Osteocyte (in vitro differentiated cells): ENCODE measurements at places on chromosomes 5 and 9. TPM values are rescaled to one million over a fixed set of nuclear protein-coding genes. Genes with fewer than 3 reads are reported as not detected.

IFNA1 gene
- not detected in 2 replicates for total RNA-seq

PAEP gene
- not detected in 2 replicates for total RNA-seq

CMYA5 gene
- total RNA-seq = 0.16 and 0.39 TPM in 2 replicates

DOLK gene
- 27.4 and 30.5 TPM in 2 replicates for total RNA-seq

MEIKIN gene
- not detected in 2 replicates for total RNA-seq

IL33 gene
- total RNA-seq = not detected in 2 replicates

ZBTB43 gene
- total RNA-seq = 17.1 and 20.3 TPM in 2 replicates

ARSI gene
- total RNA-seq = 0.51 and 0.81 TPM in 2 replicates

GDF9 gene
- total RNA-seq = 0.30 and 0.50 TPM in 2 replicates

CKMT2 gene
- total RNA-seq = not detected in 2 replicates

IL4 gene
- not detected in 2 replicates for total RNA-seq

SLC25A2 gene
- total RNA-seq = 0.50 and 0.81 TPM in 2 replicates

TMC1 gene
- total RNA-seq = not detected in 2 replicates

FAM78A gene
- 1.0 and 1.1 TPM in 2 replicates for total RNA-seq

C9orf153 gene
- 0.40 TPM in 1 of 2 replicates, not detected in the other for total RNA-seq

ENC1 gene
- total RNA-seq = 12.9 and 13.8 TPM in 2 replicates

GPR151 gene
- not detected in 2 replicates for total RNA-seq

FAM170A gene
- total RNA-seq = not detected in 2 replicates

CCL27 gene
- total RNA-seq = 0.78 and 1.1 TPM in 2 replicates

TICAM2 gene
- 1.6 and 2.8 TPM in 2 replicates for total RNA-seq

LRRTM2 gene
- not detected in 2 replicates for total RNA-seq

UCK1 gene
- total RNA-seq = 30.7 and 32.2 TPM in 2 replicates

CCDC187 gene
- not detected in 2 replicates for total RNA-seq
